ENCODE measurements at places on chromosomes 5 and 9.
A peak's percentile ranks its signal among the peaks of the same experiment; 100 is the strongest.

GRCh38 chr5:30900367-30900766 lies 293.1 kb upstream of the CDH6 start:
- DNase-seq: no peak

GRCh38 chr5:179553875-179554274 lies 3.5 kb downstream of the RUFY1 start:
- no peak for DNase-seq

- DNase-seq: no peak
These were observed 325.8 kb upstream of the CDH6 start for GRCh38 chr5:30867711-30868110.

GRCh38 chr9:25939126-25939525 lies 260.9 kb upstream of the TUSC1 start:
- no peak for DNase-seq

- no peak for DNase-seq
These were observed 5.6 kb downstream of the HRH2 start for GRCh38 chr5:175663186-175664184.

DNA sequence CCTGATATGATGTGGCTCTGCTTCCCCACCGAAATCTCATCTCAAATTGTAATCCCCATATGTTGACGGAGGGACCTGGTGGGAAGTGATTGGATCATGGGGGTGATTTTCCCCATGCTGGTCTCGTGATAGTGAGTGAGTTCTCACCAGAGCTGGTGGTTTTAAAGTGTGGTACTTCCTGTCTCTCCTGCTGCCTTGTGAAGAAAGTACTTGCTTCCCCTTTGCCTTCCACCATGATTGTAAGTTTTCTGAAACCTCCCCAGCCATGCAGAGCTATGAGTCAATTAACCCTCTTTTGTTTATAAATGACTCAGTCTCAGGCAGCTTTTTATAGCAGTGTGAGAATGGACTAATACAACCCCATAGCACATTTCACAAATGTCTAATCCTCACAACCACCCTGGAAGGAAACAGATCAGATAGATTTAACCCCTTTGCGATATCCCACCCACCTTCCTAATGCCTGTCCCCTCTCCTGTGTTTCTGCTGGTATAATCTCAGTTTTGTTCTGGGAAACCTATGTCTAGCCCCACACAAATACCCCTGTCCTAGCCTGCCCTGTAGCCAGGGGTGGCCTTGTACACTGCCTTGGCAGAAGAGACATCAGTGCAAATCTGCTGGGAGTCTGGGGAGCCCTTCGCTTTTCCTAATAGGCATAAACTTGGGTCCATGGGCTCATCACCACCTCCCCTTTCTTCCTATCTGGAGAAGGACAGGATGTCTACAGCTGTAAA lies 157.0 kb upstream of the RAI14 start:
- DNase-seq: no peak

- no peak for DNase-seq
These were observed 428.7 kb downstream of the NFIB start for GRCh38 chr9:13885258-13885657.

DNA sequence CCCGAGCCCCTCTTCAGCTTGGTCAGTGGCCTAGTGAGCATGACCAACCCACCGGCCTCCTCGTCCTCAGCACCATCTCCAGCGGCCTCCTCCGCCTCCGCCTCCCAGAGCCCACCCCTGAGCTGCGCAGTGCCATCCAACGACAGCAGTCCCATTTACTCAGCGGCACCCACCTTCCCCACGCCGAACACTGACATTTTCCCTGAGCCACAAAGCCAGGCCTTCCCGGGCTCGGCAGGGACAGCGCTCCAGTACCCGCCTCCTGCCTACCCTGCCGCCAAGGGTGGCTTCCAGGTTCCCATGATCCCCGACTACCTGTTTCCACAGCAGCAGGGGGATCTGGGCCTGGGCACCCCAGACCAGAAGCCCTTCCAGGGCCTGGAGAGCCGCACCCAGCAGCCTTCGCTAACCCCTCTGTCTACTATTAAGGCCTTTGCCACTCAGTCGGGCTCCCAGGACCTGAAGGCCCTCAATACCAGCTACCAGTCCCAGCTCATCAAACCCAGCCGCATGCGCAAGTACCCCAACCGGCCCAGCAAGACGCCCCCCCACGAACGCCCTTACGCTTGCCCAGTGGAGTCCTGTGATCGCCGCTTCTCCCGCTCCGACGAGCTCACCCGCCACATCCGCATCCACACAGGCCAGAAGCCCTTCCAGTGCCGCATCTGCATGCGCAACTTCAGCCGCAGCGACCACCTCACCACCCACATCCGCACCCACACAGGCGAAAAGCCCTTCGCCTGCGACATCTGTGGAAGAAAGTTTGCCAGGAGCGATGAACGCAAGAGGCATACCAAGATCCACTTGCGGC lies 1.8 kb downstream of the EGR1 start:
- no peak for DNase-seq

DNA sequence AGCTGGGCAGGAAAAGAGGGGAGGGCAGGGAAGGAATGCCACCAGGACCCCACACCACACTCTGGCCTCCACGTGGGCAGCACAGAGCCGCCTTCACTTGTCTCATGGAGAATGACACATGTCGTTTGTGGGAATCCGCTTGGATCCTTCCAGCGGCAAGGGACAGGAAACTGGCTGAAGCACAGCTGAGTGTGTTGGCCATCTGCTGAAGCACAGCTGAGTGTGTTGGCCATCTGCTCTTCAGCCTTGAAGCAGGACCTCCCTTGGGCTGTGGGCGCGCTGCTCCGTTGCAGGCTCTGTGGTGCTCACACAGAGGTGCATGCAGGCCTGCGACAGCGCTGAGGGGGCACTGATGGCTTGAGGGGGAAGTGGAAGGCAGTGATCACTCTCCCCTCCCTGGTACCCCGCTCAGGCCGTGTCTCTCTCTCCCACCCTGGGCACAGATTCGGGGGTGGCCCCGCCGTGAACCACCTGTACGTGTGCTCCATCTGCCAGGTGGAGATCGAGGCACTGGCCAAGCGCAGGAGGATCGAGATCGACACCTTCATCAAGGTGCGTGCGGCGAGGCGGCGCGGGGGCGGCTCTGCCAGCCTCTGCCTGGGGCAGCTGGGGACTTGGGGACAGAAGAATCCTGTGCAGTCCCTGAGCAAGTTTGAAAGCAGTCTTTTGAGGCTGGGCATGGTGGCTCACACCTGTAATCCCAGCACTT lies 40.6 kb downstream of the USP20 start:
- DNase-seq: no peak

GRCh38 chr9:81259896-81260295 lies 429.5 kb downstream of the TLE1 start:
- DNase-seq: no peak

GRCh38 chr5:55325621-55326020 lies 17.8 kb downstream of the MTREX start:
- no peak for DNase-seq

GRCh38 chr9:35651956-35652828 lies 1.5 kb upstream of the SIT1 start:
- no peak for DNase-seq

- DNase-seq: no peak
These were observed 1.1 kb downstream of the FKBP15 start for GRCh38 chr9:113219969-113220368.

DNA sequence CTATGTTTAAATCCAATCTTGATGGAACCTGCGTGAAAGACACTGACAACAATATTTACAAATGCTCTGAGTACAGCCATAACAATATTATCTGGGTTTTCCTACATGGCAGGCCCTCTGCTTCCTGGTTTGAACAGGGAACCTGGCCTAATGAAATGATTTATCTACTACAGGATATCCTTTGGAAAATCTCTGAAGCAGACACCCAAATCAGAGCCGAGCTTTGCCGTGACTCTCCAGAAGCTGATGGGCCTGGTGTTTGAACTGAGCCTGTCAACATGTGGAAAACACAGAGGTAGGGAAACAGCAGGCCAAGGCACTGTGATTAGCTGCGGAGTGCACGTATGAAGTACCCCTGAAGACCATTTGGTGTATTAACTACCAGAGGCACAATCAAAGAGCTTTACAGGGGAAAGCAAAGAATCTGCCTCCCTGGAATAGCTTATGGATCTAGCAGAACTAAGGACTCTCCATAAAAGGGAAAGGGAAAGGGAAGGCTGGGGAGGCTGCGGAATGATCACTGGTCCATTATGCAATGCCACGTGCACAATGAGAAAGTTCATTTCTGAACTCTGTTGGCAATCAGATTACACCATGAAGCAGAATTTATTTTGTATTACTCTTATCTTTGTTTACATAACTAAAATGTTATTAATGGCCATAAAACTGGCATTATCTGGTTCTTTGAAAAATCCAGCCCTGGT lies 321.9 kb downstream of the EBF1 start:
- DNase-seq: no peak

DNA sequence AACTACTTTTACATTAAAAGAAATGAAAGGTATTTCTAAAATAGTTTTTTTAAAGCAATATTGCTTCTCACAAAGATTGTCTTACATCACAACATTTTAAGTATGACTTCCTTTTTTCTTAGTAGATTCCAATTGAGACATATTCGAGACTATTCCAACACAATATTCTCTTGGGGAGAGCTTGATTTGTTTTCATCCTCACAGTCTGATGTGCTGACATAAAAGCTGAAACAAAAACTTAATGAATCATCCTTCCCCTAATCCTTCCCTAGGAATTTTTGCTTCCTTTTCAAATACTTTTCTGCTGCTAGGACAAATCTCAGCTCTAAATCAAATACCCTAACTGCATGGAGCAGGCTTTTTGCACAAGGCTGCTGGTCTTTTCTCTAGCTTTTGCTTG lies 245.8 kb upstream of the MAP3K1 start:
- no peak for DNase-seq

DNA sequence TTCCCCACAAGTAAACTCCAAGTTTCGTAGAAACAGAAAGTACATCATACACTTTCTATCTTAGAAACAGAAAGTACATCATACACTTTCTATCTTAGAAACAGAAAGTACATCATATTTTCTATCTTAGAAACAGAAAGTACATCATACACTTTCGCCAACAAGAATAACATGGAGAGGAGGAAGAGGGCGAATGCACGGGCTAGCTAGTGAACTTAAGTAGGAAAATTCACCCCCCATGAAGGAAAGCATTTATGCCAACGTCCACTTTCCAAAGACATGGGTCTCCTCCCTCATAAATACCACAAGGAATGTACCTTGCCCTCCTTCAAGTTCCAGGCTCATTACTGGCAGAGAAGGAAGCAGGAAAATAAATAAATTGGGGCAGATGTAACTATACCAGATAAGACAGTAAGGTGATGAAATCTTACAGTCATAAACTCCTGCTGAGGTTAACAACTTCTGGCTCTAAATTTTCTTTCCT lies 64.7 kb downstream of the FRMD3 start:
- no peak for DNase-seq

- no peak for DNase-seq
These were observed 42.3 kb upstream of the MUSK start for GRCh38 chr9:110626101-110626829.

DNA sequence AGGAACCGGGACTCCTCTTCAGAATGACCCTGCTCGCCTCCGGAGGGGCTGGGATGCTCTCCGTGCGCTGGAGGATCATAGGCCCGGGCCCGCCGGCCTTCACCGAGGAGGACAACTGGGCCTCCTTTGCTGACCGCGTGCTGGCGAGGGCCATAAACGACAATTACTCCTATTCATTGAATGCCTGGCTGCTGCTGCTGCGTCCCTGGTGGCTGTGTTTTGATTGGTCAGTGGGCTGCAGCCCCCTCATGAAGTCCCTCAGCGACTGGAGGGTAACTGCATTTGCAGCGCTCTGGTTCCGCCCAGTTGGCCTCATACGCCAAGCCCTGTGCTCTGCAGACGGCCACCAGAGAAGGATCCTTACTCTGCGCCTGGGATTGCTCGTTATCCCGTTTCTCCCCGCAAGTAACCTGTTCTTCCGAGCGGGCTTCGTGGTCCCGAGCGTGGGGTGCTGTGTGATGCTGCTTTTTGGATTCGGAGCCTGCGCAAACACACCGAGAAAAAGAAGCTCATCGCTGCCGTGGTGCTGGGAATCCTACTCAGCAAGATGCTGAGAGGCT lies 16.6 kb downstream of the OR2V1 start:
- DNase-seq: no peak

GRCh38 chr9:36942891-36943290 lies 91.2 kb downstream of the PAX5 start:
- DNase-seq: no peak

DNA sequence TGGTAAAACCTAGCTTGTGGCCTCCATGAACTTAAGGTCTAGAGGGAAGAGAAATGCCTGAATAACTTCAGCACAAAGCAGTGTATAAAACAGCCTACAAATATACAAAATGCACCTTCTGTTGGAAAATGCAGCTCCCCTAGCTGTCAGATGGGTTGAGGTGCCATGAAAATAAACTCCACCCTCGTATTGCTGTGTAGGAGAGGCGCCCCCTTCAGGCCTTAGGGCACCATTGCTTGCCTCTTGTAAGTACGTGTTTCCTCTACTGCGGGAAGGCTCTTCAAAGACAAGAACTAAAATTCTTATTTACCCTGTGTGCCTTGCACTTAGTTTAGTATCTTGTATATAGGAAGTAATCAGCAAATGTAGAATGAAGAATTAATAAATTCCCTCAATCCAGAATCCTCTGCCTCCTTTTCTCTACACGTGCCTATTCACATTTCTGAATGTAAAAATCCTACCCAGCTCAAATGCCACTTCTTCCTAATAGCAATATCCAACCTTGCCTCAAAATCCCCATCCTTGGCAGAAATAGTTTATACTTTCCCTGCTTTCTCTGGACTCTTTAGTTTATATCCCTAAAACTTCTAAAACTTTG lies 393.7 kb upstream of the PDE4D start:
- peak; percentile 73 for DNase-seq

DNA sequence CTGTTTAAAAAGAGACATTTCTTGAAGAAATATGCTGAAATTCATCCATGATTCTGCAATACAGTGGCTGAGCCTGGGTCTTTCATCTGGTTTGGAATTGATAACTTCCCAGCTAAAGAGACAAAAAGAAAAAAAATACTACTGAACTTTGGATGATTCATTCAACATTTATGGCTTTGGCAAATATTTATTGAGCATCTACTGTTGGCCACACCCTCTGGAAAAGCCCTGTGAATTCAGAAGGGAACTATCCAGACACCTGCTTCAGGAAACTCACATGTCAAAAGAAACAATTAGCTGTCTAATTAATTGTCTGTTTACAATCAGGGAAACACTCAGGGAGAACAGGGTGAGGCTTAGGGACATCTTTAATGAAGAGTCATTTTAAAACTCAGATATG lies 17.8 kb upstream of the ZNF622 start:
- DNase-seq: no peak

DNA sequence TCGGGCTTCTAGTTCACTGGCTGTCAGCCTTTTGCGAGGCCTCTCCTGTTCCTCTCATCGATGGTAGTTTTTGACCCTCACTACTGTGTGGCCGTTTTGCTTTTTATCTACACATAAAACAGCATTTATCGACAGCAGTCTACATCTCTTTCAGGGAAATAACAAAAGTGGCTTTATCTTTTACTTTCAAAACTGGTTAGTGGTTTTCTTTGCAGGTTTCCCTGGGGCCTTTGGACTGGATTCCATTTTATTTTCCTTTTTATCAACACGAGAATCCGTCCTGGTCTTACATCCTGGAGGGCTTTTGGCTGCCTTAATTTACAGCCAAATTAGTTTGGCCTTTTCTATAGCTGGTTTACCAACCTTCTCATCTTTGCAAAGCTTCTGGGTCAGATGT lies 793 bp upstream of the PKD2L2 start:
- no peak for DNase-seq

- DNase-seq: no peak
These were observed 165.8 kb downstream of the INSYN2B start for GRCh38 chr5:169814522-169814921.

All from WTC11 (cell line).